ENCODE measurements at places on chromosomes 4 and X.

- no peak for DNase-seq
These were observed 92.0 kb downstream of the UGT8 start for GRCh38 chr4:114690571-114690970.

DNA sequence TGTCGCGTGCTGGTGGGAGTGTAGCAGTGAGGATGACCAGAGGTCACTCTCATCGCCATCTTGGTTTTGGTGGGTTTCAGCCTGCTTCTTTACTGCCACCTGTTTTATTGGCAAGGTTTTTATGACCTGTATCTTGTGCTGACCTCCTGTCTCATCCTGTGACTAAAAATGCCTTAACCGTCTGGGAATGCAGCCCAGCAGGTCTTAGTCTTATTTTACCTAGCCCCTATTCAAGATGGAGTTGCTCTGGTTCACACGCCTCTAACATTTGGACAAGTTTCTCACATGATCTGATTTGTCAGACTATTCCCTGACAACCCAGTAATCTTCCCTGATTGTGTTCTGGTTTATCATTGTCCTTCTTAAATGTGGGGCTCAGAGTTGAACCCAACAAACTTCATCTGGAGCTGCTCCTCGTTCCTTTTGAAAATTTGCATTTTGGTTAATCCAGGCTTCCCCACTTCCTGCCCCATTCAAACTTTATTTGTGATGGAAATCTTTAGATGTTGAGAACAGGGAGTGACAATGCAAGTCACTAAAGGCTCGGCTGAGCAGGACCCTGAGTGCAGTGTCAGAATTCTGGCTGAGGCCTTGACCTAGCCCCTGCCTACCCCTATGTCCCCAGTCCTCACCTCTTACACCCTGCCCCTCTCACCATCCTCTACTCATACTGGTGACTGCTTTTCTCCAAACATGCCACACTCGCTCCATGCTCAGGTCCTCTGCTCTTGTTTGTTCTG lies 226.8 kb downstream of the STIM2 start:
- no peak for DNase-seq

- DNase-seq, result no peak
These were observed 193.6 kb downstream of the SOWAHB start for GRCh38 chr4:76704133-76704881.

- DNase-seq, result no peak
These were observed 188.9 kb upstream of the IL1RAPL1 start for GRCh38 chrX:28398342-28398741.

DNA sequence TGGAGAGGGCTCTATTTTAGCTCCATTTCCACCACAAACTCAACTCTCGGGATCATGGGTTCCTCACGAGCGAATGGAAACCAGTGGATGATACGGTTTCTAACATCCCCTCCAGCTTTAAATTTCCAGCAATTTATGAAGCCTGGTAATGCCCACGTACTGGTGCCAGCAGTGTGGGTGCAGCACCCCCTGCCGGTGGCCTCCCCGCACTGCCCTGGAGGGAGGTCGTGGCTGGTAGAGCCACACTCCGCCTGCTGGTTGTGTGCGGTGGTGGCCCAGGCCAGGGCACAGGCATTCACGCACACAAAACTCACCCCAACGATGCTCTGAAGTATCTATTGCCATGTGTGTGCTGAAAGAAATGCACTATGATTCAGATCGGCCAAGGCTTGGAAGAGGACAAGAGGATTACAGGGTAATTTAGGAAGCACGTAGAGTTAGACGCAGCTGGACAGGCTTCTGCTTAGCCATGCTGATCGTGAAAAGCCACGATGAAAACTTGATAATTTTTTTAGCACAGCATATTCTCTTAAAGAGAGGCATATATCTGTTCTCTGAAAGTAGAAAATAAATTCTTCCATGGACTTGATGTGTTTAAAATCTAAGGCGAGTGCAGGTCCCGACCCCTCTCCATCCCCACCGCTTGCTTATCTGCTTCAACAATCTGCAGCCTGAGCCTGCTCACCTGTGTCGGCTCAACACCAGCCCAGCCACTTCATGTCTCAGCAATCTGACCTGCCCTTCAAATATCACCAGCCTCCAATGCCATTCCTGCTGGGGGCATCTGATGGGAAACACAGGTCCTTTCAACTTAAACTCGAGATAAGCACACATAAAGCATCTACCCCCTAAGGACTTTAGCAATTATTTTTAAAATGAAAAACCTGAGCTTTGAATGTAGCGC lies 59.1 kb downstream of the SCD5 start:
- peak; percentile 21 for DNase-seq

- DNase-seq, result no peak
These were observed 94.3 kb downstream of the CPE start for GRCh38 chr4:165472943-165473676.

DNA sequence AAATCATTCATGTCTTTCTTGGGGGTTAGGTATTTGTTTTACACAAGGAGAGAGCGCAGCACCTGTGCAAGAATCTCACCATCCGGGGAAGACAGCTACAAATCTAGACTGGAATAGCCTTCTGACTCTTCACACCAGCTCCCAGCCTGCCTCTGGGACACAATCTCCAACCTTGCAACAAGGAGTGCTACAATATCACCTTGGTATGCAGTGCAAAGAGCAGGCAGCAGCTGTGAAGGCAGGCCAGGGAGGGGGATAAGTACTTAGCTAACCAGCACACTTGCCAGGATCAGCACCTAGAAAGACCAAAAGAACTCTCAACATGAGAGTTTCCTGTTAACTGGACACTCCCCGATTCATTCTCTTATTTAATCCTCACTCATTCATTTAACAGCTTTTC lies 235.3 kb downstream of the AR start:
- DNase-seq, result no peak

GRCh38 chr4:11497972-11498371 lies 69.3 kb upstream of the HS3ST1 start:
- DNase-seq, result no peak

DNA sequence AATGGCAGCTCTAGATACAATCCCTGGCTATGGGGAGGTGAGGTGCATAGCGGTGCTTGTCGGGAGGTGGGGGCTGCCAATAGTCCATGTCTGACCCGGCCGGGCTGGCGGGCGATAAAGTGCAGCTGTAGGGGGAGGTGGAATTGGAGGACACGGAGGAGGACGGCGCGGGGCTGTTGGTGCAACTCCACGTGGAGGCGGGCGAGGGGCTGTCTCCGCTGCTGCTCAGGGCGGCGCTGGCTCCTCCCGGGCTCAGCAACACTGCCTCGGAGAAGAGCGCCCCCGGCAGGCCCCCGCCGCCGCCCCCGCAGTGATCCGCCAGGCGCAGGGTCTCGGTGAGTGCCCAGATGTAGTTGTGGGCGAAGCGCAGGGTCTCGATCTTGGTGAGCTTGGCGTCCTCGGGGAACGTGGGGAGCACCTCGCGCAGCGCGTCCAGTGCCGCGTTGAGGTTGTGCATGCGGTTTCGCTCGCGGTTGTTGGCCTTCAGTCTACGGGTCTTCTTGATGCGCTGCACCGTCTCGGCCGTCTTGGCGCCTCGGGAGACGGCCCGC lies 1.3 kb downstream of the NEUROG2 start:
- DNase-seq, result no peak

DNA sequence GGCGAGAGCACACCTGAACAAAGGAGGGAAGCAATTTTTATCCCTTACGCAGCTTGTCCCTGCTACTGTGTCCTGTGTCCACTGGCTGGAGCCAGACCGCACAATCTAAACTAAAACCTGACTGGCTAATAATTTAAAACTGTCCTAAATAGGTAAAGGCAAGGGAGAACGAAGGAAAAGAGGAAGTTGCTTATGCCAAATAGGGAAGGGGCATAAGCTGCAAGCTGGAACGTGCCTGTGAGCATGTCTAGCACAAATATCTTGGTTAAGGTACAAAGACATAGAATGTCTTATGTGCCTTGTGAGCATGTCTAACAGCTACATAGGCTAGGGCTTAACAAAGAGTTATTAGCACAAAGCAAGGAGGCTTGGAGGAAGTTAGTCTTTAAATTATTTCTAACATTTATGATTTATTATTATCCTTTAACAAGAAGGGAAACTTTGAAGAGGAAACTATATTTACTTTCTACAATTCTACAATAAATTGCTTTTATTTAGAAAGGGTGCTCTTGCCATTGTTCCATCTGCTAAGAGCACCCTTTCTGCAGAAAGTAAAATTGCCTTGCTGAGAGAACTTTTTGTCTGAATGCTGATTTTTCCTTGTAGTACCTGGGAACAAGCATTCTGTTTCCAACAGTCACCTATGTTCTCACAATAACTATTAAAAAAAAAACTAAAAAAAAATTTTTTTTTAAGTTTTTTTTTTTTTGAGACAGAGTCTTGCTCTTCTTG lies 80.6 kb upstream of the CBR4 start:
- no peak for DNase-seq

DNA sequence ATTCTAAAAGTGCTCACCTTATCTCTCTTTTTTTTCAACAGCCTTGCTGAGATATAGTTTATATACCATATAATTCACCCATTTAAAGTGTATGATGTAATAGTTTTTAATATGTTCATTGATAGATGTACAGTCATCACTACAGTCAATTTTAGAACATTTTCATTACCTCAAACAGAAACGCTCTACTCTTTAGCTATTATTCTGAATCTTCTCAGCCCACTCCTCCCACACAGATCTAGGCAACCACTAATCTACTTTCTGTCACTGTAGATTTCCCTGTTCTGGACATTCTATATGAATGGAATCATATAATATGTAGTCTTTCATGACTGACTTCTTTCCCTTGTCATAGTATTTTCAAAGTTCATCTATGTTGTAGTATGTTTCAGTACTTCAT lies 22.6 kb downstream of the MND1 start:
- no peak for DNase-seq

GRCh38 chr4:145302725-145303124 lies 122.3 kb upstream of the OTUD4 start:
- DNase-seq, result no peak

- DNase-seq, result no peak
These were observed 844.7 kb downstream of the PCDH18 start for GRCh38 chr4:136687596-136687995.

DNA sequence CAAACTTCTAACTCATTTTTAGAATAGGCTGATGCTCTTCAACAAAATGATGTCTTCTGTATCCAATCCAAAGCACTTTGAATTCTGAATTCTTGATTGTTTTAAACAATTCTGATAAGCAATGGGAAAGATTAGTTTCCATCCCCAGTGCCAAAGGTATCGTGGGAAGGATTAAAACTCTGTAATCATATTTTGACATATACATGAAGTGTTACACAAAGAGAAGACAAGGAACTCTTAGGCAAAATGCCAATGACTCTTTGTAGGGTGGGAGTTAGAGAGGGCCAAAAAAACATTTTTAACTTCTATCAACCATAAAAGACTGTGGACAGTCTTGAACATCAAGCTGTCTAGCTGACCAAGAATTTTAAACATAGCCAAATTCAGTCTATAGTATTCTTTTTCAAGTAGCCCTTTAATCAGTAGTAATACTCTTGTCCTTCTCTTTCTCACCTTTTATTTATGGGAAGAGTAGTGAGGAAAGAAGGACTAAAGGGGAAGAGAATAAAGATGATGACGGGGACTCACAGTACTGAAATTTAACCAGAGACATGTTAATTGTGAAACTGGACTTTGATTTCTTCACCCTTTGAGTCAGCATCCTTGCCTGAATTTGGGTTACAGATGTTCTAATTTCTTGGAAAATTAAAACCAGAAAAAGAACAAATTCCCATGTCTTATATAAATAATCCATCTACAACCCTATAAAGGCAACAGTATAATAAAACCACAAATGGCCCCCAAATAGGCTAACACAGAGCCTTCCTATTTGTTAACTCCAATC lies 51.8 kb upstream of the VEGFD start:
- DNase-seq, result no peak

GRCh38 chrX:110038900-110039299 lies 36.0 kb downstream of the TMEM164 start:
- no peak for DNase-seq

DNA sequence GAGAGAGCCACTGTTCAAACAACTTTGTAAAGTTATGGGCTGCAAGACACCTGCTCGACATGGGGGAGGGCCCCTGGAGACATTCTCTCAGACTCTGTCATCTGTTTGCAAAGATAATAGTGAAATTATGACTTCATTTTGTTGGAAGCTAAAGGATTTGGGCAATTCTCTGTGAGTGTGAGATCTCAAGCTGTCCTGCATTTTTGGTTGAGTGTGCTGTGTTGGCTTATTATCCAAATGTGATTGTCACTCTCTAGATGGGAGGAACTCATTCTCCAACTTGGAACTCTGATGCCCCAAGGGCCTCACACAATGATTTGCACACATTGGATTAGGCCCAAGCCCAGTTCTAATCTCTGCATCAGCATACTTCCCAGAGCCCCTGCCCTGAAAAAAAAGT lies 63.7 kb downstream of the STK32B start:
- DNase-seq, result no peak

GRCh38 chrX:4043951-4044350 lies 330.5 kb upstream of the PRKX start:
- no peak for DNase-seq

DNA sequence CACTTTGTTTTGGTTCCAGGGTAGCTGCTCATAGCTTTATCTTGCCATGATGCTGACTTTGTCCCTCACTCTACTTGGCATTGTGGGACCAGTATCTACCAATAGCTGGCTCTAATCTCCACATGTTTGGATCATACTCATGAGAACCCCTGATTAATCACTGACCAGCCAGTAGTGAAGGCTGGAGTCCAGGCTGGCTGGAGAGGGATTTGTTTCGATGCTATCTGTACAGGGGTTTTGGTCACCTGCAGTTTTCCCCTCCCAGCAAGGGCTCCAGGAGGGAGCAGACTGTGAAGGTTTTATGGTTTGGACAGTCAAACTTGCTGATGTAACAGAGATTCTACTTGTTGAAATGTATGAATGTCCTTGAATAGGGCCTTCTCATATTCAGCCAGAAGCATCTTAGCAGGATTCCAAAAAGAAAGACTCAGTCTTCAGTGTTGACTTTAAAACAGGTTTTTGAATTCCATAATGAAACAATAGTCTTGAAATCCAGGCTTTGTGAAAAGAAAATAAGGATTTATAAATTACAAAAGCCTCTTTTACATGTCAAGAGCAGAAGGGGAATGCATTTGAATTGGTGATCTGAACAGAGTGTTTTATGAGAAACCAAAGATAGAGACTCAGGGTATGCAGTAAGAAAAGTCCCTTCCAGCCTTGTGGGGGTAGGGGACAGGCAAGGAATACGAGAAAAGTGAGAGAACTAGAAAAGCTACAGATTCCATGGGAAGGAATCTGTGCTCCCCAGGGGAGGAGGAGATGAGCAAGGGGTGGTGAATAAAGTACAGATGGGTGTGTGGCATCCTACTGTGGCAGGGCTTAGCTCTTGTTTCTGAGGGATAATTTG lies 103.1 kb upstream of the SHISA3 start:
- DNase-seq, result no peak

GRCh38 chrX:103742339-103742738 lies 31.6 kb downstream of the TMEM31 start:
- DNase-seq, result no peak

DNA sequence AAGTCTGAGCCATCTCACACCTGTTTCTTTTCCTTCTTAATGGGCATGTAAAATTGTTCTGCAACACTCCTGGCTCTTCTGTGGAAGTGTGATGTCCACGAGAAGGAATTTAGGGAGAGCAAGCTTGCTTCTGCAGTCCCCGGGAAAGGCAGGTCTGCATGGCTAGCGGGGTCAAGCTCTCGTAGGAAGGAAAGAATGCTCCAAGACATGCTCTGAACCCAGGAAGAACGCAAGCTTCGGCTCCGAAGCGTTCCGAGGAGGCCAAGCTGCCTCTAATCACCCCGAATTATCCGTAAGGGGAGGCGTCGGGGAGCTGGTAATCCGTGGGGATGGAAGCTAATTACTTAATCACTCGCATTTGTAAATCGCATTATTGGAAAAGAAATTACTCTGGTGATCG lies 177.7 kb downstream of the CRLF2 start:
- no peak for DNase-seq

GRCh38 chr4:2484993-2485392 lies 16.1 kb downstream of the RNF4 start:
- DNase-seq, result peak; percentile 63

Data from central memory CD8-positive, alpha-beta T cell (primary cell).